ENCODE measurements at places on chromosomes 1 and 21.

- DNase-seq, result no peak
Measured at GRCh38 chr1:35603468-35603867, 30.4 kb downstream of the TFAP2E start.

GRCh38 chr1:171581226-171581625 is 40.8 kb upstream of the MYOCOS start:
- DNase-seq, result no peak

GRCh38 chr1:169193191-169193850 is 86.8 kb downstream of the ATP1B1 start:
- peak; percentile 60 for DNase-seq

GRCh38 chr1:59453297-59453968 is 156.5 kb downstream of the FGGY start:
- no peak for DNase-seq

- DNase-seq, result no peak
Measured at GRCh38 chr1:209062863-209063262, 520.7 kb upstream of the CAMK1G start.

DNA sequence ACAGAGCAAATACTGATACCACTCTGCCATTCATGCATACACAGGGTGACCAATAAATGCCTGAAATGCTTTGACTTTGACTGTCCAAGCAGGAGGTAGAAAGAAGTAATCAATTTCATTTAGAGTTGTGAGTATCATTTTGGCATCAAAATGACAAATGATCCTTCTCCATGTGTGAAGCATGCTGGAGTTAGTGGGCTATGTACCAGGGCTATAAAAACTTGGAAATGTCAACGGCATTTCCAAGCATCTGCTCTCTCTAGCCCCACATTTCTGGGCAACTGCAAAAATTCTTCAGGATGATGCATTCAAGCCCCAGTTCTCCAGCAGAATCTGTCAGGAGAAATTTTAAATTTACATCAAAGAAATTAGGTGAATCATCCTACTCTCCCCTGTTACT is 208.4 kb upstream of the PTBP2 start:
- DNase-seq, result no peak

DNA sequence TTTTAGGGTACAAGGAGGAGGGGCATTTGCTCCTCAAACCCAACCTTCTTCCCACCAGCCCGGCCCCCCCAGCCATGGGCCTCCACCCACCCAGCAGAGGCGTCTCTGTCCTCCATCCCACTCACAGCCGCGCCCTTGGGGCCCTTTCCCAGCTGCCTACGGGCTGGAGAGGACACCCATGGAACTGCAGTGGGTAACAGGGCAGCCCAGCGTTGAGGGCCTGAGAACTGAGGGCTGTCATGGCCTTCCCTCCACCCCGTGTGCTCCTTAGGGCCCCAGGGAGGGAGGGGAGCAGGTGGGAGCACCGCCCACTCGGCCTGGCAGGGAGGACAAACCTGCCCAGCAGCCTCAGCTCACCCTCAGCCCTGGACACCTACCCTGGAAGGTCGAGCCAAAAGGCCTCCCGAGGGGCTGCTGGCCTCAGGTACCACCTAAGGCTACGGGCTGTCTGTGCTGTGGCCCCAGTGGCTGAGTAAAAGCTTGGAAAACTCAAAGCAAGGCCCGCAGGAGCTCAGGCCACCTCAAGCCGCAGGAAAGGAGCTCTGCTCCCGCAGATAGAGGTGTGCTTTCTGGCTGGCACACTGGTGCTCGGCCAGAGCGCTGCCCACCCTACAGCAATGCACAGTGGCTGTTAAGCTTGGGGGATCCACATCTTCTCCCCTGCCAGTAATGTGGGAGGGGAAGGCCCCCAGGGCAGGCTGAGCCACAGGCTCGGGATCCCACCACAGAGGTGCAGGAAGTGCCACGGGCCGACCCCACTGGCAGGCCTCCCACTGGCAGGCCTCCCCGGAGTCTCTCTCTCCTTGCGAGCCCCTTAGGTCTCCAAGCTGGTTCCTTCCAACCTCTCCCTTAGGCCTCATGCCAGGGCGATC is 2.2 kb upstream of the ARHGEF16 start:
- no peak for DNase-seq

DNA sequence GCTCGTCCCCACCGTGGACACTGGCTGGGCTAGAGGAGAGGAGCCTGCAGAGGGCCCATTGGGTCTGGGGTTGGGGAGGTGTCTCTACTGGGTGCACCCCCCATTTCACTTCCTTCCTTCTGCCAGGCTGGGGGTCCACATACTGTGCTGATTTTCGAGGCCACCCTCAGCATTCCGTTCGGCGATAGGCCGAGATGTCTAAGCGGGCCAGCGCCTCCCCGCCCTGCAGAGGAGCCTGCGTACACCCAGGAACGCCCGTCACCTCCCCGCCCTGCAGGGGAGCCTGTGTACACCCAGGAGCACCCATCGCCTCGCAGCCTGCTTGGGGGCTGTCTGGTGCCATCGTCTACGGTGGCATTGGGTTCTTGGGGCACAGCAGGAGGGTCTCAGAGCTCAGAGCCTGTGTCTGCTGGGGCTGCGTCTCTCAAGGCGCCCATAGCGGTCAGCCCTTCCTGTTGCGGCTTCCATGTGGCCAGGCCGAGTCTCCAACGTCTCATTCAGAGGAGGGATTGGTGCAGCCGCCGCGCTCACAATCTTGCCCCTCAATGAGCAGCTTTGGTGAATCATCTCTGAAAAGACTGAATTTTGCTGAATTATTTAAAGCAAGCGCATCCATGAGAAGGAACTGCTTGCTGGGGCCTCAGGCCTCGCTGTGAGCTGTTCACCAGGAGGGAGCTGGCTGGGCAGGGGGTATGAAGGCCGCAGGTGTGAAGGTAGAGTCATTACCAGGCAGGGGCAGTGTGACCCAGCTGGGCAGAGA is 30.7 kb upstream of the AGPAT3 start:
- DNase-seq, result no peak

GRCh38 chr1:17671741-17672140 is 83.4 kb upstream of the ACTL8 start:
- peak; percentile 54 for DNase-seq

- DNase-seq, result no peak
Measured at GRCh38 chr21:17441370-17441769, 71.5 kb upstream of the CXADR start.

DNA sequence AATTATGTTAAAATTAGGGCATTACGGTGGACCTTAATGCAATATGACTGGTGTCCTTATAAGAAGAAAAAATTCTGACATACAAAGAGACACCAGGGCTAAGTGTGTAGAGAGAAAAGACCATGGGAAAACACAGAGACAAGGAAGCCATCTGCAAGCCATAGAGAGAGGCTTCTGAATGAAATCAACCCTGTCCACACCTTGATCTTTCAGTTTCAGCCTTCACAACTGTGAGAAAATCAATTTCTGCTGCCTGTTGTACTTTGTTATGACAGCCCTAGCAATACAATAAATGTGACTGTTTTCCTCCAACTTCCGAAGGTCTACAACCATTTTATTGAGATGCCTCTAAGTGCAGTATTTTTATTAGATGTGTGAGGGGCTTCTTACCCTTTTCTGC is 1407.2 kb downstream of the MRPL39 start:
- no peak for DNase-seq

DNA sequence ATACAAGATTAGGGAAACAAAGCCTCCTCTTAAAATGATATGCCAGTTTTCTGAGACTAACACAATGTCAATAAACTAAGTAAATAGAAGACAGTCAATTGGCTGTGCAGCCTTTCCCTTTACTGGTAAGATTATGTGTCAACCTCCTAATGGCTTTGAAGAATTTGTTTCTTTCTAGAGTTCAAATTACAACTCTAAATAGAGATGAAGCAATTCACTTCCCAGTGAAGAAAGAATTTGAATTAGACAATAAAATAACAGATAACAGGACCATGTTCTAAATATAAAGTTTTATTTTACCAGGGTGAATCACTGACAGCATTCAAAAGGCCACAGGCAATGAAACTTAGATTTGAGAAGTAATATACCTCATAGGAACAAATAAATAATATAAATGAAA is 680.3 kb downstream of the PLA2G4A start:
- DNase-seq, result no peak

DNA sequence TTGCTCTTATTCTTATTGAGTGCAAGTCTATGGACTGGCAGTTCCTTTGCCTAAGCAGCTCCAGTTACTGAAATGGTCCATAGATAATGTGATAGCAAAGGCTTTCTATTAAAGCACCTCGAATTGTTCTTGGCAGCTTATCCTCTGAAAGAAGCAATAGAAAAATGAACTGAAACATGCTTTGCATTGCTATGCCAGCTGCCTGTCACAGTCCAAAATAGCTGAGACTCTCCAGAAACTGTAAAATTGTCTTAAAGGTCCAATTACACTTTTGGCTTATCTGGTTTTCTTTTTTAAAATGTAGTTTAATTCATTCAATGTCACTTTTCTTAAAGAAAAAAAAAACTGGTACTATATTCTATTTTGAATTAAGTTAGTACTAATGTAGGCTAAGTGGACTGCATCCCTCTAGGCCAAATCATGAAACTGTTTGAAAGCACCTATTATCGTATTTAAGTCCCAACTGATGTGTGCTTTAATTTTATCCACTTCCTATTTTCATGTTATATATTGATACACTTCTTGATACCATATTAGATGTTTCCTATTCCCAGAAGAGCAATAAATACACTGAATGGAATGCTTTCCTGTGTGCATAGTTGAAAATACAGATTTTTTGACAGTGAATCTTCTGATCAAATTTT is 208.0 kb upstream of the DEPDC1 start:
- no peak for DNase-seq

DNA sequence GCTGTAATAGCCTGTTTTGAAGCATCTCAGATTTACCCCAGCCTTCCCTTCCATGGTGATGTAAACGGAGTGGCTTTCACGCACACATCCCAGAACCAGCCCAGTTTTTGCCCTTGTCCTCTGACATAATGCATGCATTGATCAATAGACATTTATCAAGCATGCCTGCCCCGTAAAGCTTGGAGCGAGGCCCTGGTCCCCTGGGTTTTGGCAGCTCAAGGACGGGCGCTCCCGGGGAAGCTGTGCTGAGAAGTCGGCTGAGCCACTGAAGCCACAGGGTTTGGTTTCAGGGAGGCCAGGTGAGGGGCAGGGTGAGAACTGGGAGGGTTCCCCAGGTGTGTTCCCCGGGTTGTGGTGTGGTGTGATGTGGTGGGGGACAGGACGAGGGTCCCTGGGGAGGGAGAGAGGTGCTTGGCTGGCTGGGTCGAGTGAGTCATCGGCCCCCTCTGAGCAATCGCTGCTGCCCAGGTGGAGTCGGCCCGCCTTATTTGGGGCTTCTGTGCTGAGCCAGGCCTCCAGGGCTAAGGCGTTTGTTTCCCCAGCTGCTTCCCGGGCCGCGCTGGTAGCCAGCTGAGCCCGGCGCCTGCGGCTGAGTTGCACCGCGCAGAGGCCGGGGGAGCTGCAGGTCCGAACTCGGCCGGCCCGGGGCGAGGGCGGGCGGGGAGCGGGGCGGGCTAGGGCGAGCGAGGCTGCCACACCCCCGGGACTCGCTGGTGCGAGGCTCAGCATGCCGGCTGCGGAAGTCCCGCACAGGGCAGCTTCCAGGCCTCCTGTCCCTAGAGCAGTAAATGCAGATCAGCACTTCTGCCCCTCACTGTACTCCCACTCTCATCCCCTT is 23.6 kb downstream of the ATP2B4 start:
- peak; percentile 95 for DNase-seq

DNA sequence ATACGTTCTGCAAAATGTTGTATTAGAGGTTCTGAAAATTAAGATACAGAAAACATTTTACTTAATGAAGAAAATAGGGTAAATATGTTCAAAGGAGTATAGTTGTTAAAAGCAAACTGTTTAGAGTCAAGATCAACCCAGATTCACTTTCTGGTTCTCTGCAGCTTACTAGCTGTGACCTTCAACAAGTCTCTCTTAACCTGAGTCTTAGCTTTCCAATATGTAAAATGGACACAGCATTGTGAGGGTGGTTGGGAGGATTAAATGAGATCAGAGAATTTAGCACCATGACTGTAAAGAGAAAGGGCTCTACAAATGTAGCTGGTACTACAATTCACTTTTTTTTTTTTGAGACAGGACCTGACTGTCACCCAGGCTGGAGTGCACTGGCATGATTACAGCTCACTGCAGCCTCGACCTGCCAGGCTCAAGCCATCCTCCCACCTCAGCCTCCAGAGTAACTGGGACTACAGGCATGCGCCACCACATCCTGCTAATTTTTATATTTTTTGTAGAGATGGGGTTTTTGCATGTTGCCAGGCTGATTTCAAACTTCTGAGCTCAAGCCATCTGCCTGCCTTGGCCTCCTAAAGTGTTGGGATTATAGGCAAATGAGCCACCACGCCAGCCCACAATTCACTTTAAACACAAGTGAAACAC is 43.9 kb downstream of the ATP1A1 start:
- no peak for DNase-seq

DNA sequence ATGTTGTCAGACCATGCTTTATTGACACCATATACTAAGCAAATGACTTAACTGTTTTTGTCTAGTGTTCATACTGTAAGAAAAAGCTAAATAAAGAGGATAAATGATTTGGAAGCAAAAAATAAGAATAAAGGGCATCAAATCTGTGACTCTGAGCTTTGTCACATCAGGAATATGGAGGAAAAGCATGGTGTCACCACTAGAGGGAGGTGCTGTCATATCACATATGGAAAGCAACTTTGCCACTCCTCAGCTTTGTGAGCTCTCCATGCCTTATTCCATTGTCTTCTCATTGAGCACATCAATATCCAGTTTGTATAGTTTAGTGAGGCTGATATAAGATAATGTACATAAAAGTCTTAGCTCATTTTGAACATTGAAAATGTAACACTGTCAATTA is 20.8 kb upstream of the GBP1 start:
- DNase-seq, result peak; percentile 58

GRCh38 chr1:9340172-9340854 is 47.6 kb downstream of the SPSB1 start:
- DNase-seq, result no peak

DNA sequence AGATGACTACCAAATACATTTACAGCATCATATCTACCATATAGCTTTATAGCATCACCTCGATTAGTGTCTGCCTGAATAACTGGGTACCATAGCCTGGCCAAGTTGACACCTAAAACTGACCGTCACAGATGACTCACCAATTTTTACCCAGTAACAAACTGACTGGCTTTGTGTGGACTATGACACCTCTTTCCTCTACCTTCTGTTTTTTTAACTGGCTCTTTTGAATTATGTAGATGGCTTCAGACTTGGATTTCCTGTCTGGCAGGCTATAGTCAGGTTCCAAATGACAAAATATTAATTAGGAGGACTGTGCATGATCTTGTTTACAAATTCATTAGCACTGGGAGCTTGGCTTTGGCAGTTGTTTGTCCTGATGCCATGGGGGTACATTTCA is 360.3 kb downstream of the TGFB2 start:
- DNase-seq, result no peak

Measured in mesendoderm (in vitro differentiated cells).